Activated CD4-positive, CD25-positive, alpha-beta regulatory T cell treated with anti-CD3 and anti-CD28 coated beads, Interleukin-2, amount 50 U/mL, for 24 hours (primary cell): ENCODE measurements at places on chromosomes 7 and 10.

DNA sequence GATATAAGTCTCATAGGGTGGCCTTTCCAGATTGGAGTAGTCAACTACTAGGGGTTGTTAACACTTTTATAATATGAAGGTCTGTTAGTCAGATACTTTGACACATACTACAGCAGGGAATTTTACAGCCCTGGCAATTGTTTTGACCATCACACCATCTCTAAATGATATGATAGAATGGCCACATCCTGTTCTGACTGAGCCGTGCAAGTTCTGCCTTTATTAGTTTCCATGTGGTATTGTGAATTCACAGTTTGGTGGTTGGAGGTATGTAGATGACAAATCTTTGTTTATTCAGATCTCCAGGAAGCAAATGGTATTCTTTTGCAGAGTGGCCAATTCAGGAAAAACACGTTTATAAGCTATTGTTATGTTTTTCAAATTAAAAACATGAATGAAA is 83.0 kb downstream of the NRG3 start:
- ATAC-seq, result no peak

GRCh38 chr7:12570534-12571461 is at the start of gene SCIN:
TSS of gene SCIN (plus strand) at chr7:12570720. CDS start at chr7:12570787, 67 bp downstream.
- peak; percentile 32 for ATAC-seq

- no peak for ATAC-seq
These were observed 148.7 kb downstream of the C1GALT1 start for GRCh38 chr7:7330997-7331396.

GRCh38 chr10:93211991-93212390 is 138.3 kb downstream of the CYP26A1 start:
- ATAC-seq, result no peak

DNA sequence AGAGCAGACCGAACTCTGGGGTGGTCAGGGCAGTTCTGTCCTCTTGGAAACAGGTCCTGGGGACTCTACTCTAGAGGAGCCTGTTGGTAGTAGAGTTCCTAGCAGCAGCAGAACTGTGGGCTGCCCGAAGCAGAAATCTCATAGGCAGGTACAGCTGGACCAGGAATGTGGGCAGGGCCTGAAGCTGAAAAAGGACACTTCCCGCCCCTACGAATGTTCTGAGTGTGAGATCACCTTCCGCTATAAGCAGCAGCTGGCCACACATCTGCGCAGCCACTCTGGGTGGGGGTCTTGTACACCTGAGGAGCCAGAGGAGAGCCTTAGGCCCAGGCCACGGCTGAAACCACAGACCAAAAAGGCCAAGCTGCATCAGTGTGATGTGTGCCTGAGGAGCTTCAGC is 8.3 kb upstream of the ZNF783 start:
- ATAC-seq, result no peak

GRCh38 chr7:15011289-15011688 is 108.7 kb upstream of the DGKB start:
- no peak for ATAC-seq

GRCh38 chr10:536935-537334 is 152.5 kb downstream of the DIP2C start:
- no peak for ATAC-seq

- ATAC-seq, result no peak
These were observed 36.6 kb upstream of the VWDE start for GRCh38 chr7:12440229-12440628.

- ATAC-seq, result no peak
These were observed 224.9 kb downstream of the EXOC4 start for GRCh38 chr7:133477791-133478190.

DNA sequence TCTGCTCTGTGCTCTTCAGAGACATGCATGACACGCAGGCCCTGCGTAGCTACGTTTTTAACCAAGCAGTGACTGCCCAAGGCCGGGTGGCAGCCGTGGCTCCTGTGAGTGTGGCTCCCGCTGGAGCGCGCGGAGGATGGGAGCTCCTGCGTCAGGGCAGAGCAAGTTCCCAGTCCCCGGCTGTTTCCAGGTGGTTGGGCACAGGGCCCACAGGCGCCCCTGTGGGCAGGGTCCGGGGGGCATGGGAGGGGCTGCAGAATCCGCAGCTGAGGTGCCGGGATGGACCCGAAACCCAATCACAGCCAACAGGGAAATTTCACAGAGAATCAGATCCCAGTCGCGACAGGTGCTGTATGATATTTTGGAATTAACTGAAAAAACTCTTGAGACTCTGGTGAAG is 9.8 kb downstream of the NKX6-2 start:
- ATAC-seq, result no peak

- no peak for ATAC-seq
These were observed 26.5 kb upstream of the PDCD4 start for GRCh38 chr10:110845192-110845755.

- no peak for ATAC-seq
These were observed 76.4 kb downstream of the DOCK4 start for GRCh38 chr7:112129655-112130323.

- ATAC-seq, result no peak
These were observed 1.8 kb downstream of the PFKFB3 start for GRCh38 chr10:6204341-6205191.

- no peak for ATAC-seq
These were observed 35.2 kb upstream of the WDFY4 start for GRCh38 chr10:48649349-48649944.

DNA sequence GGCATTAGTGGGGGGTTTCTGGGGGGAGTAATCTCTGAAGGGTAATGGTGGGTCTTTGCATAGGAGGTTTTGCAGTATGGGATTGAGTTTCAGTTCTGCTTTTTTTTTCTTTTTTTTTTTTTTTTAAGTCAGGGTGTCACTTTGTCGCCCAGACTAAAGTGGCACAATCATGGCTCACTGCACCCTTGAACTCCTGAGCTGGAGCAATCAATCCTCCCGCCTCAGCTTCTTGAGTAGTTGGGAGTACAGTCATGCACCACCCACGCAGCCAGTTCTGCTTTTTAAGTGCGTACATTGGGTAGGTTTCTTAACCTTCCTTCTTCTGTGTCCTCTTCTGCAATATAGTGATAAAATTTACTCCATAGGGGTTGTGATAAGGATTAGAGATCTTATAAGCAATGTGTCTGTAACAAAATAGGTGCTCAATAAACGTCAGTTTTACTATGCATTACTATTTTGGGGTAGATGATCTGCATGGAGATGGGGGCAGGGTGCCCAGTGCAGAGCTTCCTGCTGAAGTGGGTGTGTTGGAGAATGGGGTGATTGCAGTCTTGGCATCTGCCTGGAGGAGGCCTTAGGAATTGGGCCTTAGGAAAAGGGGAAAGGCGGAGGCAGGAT is 9.6 kb downstream of the KAZALD1 start:
- ATAC-seq, result no peak

DNA sequence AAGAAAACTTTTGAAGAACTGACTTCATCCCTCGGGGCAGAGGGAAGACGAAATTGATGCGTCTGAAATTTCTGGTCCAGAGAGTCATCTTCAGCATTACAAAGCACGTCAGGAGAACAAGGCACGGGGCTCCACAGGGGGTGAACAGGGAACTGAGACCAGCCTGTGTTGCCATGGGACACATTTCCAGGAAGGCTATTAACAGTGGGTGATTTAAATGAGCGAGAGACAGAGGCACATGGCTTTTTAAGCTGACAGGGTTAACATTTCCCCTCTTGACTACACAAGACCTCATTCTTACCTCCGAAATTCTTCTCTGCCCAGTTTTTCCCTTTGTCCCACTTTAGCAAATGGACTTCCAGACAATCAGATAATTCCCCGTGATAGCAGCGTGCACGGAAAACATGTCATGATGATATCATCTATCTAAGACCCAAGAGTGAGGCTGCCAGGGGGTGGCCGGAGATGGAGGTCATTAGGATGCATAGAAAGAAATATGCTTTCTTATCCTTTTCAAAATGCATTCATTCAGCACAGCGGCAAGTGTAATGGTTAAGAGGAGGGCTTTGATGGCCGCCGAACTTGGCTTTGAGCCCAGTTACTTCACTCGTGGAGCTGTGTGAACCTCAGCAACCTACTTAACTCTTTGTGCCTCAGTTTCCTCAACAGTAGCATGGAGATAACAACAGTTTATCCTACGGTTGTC is 248.0 kb downstream of the PRPF18 start:
- no peak for ATAC-seq

DNA sequence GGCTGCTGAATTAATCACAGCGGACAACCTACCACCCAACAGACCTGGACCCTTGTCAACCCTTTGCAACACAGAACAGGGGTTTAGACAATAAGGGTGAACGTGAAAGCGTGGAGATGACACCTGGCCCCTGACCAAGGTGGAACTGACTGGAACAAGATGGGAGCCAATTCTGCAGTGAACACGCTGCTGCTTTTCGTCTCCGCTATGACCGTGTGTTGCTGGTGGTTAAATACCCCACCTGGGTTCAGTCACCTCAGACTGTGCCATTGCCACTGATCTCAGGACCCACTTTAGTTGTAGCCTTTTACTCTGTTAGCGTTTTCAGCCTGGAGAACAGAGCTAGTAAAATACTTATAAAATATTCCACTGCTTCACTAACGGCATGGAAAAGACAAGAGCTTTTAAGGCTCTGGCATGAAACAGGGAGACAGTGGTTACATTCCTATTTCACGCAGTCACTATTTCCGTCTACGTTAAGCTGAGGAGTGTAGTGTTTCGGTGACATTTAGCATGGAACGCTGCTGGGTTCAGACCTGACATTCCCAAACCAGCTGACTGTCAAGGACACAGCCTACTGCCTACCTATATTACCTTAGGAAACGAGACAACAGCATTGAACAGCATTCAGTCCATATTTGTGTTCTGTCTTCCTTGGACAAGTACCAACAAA is 119.5 kb upstream of the PRSS1 start:
- no peak for ATAC-seq

GRCh38 chr10:86596266-86596665 is 58.1 kb upstream of the OPN4 start:
- no peak for ATAC-seq

GRCh38 chr10:88041243-88042159 is 178.1 kb downstream of the PTEN start:
- no peak for ATAC-seq

DNA sequence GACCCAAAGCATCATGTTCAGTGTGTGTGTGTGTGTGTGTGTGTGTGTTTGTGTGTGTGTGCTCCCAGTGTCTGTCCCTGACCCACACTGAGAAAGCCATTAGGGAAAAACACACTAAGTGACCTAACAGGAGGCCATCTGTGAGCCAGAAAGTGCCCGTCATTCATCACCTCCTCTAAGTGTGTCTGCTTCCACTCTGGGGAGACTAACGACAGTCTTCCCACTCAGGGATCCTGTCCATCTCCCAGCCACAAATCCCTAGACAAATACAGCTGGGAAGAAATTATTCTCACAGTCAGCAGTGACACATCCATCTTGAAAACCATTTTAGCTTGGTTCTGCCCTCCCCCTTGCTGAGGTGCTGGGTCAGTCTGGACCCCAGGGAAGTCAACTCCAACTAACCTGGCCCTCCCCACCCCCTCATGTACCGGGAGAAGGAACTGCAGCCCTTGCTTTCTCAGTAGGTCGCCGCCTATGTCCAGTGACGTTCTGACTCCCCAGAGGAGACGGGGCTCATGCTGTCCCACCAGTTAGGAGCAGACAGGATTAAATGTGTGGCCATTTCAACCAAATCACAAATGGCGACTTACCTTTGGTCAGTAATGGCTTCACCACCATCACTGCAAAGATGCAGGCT is 296.5 kb upstream of the ZNF32 start:
- no peak for ATAC-seq

DNA sequence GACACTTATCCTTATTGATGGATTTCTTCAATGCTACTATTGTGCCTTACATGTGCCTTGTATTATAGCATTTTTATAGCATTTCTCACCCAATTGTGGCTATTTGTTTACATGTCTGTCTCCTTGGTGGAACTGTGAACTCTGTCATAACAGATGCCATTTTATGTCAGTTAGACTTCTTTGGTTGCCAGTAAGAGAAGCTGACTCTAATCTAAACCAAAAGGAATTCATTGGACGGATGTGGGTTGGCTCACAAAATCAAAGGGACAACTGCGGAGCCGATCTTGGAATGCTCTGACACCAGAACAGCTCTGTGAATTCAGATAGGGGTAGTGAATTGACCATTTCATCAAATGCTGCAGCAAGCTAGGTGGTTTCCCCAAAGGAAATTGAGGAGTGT is 15.0 kb downstream of the GARIN1A start:
- ATAC-seq, result no peak

DNA sequence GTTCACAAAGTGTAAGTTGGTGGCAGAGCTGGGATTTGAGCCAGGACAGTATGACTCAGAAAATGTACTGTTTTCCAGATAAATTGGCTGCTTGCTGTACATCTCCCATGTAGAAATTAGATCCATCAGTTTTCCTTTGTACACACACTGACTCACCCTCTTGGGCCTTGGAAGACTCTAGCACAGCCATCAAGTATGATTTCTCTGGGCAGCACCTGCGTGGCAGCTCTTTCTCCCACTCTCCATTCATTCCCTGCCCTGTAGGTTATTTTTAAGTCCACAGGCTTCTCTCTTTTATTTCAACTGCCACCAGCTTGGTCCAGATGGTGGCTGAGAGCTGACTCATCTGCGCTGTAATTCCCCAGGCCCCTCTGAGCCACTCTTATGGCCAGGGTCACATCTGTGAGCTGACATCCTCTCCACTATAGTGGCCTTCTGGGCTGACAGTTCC is 28.3 kb upstream of the SDK1 start:
- ATAC-seq, result no peak

DNA sequence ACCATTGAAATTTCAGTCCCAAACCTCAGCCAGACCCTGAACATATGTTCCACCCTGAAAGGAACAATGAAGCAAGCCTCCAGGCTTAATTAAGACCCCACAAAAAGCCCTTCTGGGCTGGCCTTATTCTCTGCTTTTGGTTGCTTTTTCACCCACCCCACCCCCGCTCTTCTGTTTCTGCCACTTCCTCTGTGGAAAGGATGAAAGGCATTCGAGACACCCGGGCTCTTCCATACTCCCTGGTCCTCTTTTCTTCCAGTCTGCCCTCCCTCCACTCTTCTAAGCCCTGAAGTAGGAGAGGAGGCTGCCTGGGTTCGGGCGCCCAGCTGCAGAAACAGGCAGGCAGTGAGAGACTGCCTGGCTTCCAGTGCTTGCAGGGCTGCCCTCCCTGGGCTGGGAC is 9.4 kb upstream of the FAM241B start:
- no peak for ATAC-seq

DNA sequence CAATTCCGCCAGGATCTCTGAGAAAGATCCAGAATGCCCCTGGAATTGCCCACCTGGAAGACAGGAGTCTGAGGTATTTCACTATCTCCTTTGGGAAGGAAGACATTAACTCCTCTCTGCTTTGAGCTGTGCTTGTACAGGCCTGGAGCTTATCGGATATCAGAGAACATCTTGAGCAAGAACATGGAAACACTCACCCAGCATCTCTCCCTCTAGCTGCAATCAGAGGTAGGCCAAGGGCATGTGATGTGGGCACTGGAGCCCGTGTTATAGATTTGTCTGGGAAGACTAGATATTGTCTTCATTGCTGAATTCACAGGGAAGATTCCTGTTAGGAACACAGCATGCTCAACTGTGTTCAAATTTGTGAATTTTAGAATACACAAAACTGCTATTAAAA is 233.9 kb downstream of the PHF14 start:
- ATAC-seq, result no peak
